ENCODE measurements at places on chromosomes 12 and 14. TPM values are rescaled to one million over a fixed set of nuclear protein-coding genes. Genes with fewer than 3 reads are reported as not detected.

The FGF23 gene
- not detected for total RNA-seq

The PZP gene
- total RNA-seq = under 0.01 TPM

The AKAP6 gene
- total RNA-seq = 1.1 TPM

The TMEM132D gene
- total RNA-seq = not detected

The TMEM229B gene
- 0.64 TPM for total RNA-seq

The TMEM117 gene
- 6.1 TPM for total RNA-seq

The PPTC7 gene
- 26.7 TPM for total RNA-seq

The PPP4R4 gene
- 7.2 TPM for total RNA-seq

The FAM181A gene
- not detected for total RNA-seq

The KTN1 gene
- 142 TPM for total RNA-seq

The AHNAK2 gene
- total RNA-seq = 15.1 TPM
